Gastroesophageal sphincter (tissue), 4 donors: ENCODE measurements at places on chromosomes 11 and 22.

DNA sequence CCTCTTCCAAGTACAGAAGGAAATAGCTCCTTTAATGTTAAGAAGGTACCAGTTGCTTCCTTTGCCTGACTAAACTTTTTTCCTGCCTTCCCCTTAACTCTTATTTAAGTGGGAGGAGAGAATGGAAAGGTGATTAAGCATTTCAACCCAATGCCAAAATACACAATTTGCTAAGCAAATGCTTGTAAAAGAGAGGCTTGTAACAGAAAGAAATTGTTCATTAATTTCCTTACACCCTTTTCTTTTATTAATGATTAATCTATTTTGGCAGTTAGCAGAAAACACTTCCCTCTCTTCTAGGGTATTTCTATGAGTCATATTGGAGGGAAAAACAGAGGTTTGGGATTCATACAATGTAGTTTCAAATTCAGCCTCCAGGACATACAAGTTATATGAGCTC lies 427.6 kb upstream of the FAT3 start:
- ATAC-seq, result no peak

GRCh38 chr11:22359295-22359694 lies 21.1 kb downstream of the SLC17A6 start:
- no peak for ATAC-seq

- ATAC-seq, result no peak
Measured at GRCh38 chr22:44628273-44628672, 73.7 kb upstream of the PRR5 start.

DNA sequence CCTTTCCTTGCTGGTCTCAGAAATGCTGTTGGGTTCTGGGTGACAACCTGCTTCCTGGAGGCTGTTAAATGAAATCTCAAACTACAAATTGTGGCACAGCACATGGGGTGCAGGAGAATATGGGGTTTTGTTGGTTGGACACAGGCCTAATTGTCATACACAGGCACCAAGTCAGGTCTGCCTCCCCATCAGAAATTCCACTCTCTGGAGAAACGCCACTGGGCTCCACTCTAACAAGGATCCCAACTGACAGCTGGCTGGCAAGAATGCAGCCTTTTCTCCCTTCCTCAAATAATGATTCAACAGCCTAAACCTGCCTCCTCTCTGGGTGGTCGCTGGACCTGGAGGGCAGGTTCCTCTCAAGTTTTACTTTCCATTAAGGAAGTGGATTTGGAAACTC lies 177.8 kb upstream of the NARS2 start:
- no peak for ATAC-seq

- no peak for ATAC-seq
Measured at GRCh38 chr22:43928468-43928867, 4.9 kb downstream of the PNPLA3 start.

DNA sequence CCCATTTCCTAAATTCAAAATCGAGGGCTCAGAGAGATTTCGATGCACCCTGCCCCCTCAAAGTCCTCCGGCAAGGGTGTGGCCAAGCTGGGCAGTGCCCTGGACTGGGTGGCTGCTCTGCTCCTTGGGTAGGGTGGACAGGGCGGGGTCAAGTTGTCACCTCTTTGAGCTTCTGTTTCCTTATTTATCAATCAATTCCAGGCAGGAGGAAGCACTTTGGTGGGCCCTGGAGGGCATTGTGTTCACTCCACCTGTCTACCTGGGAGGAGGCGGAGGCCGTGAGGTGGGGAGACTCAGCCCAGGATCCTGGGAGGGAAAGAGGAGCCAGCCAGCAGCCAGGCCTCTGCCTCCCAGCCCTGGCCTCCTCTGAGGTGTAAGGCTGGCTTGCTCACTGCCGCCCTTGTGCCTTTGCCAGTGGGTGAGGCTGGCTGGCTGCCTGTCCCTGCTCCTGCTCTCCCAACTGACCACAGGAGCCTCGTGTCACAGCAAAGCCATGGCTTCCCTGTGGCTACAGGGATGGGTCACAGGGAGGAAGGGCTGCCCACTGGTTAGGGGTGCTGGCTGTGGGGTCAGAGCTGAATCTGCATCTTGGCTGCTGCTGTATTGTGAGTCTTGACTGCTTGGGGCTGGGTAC lies 25.5 kb upstream of the SHISAL1 start:
- ATAC-seq, result no peak

DNA sequence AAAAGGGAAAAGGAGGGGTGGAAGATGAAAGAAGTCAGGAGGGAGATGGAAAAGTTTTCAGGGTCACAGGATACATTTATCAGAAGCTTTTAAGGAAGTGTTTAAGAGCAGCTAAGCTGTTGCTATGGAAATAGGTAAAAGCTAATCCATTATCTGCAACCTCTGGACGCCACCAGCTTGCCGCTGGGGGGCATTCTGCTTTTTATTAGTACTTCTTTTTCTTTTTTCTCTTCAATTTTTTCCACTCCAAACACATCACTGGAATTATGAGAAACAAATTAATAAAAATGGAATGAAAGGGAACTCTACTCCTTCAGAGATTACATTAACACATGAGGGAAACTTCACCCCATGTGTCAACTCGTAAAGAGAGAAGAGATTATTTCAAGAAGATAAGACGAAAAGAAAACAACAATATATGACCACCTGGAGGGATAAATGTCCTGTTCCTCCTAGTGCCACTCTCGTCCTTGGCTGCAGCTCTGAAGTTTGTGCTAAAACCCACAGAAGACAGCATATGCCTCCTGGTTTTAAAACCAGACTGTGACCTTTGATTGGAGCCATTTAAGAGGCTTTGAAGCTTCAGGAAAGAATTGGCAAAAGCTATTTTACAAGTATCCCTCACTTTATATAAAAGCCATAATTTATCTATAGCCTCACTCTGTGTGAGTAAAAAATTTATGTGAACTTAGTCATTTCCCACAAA lies 972.8 kb downstream of the OPCML start:
- ATAC-seq, result no peak

- no peak for ATAC-seq
Measured at GRCh38 chr11:125332821-125333220, 163.2 kb downstream of the FEZ1 start.

DNA sequence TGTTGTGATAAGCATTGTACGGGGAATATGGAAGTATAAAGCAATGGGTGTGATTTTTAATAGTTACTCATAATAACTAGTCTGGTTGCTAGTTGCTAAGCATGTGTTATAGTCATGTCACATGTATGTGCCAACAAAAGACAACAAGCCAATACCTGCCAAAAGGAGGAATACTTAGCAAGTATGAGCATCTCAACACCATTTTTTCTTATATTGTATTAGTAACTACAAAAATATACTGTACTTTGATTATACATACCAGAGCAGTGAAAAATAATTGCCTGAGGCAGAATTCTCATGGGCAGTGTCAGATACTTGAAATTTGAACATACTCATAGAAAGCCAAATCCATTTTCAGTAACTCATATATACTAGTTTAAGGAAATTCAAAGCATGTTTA lies 62.4 kb upstream of the ALKBH3 start:
- ATAC-seq, result no peak

GRCh38 chr11:126482586-126483108 lies 127.2 kb downstream of the ST3GAL4 start:
- no peak for ATAC-seq

DNA sequence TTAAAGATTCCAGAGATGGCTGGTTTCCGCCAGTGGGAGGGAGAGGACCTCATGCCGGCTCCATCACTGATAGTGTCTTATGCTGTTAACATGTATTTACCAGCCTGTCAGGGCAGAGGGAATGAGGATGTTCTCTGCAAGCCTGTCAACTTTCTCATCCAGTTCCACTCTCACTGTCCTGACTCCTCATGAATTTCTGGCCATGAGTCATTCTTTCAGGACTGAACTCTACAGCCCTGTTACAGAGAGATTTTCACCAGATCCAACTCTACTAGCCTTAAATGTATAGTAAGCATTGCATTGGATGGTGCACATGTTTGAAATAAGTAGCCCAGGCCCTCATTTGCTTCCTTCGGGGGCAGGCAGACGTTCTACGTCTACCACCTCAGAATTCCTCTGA lies 387.7 kb downstream of the TMEM135 start:
- ATAC-seq, result no peak
